ENCODE measurements at places on chromosomes 4 and X. TPM values are rescaled to one million over a fixed set of nuclear protein-coding genes. Genes with fewer than 3 reads are reported as not detected.

The UGT2B17 gene
- total RNA-seq = not detected

The RTL3 gene
- total RNA-seq = not detected

The SYTL5 gene
- 9.7 TPM for total RNA-seq

The PRR32 gene
- total RNA-seq = not detected

DNA sequence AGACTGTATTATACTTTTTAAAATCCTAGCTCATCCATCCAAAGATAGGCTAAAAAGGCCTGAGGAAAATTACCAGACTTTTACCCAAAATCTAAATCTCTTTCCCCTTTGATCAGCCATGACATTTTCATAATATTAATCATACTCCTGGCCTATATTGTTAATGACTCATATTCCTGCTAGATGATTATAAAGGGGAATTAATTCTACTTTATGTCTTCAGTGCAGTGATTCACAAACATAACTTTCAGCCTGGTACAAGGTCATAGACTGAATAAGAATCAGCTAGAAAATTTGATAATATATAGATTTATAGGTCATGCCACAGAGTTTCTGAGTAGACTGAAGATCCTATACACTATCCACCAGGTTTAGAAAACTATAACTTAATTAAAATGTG lies 1905.4 kb downstream of the C4orf33 start:
- no peak overlapping the region for H3K27ac ChIP-seq
- H3K4me1 ChIP-seq = no peaks in the 10 kb centered on the region
- H3K4me3 ChIP-seq = no peak overlapping the region
- DNase-seq = no peak

DNA sequence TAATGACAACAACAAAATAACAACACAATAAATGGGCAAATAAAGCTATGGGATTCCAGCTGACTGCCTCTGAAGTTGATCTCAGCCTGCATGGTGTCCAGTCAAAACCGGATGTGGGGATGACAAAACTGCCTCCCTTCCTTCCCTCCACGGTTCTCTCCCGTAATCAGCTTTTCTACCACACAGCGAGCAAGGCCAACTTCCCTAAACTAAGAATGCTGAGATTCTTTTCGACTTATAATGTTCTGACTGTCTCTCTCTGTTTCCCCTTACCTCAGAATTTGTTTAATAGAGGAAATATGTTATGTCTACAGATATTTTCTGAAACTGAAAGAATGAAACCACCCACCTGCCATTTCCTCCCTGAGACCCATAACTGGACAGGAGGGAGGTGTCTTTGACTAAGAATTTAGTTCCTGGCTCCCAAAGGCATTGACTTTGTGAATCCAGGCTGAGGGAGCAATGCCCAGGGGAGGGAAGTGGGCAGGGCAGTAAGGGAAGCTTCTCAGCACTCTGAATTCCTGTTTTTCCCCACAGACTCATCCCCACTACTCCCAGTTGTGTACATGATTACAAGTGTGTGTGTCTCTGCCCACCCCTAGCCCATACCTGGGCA lies 1.0 kb upstream of the TLR1 start:
- H3K27me3 ChIP-seq = no peaks in the 10 kb centered on the region
- peak overlapping the region; percentile 9 for H3K4me3 ChIP-seq
- H3K27ac ChIP-seq = peak overlapping the region; percentile 63
- peaks cover 11% of the 10 kb centered on the region for H3K36me3 ChIP-seq
- peaks cover 26% of the 10 kb centered on the region for H3K4me1 ChIP-seq
- no peak for DNase-seq

GRCh38 chr4:142085513-142086292 lies 449.3 kb downstream of the IL15 start:
- no peak overlapping the region for H3K4me3 ChIP-seq
- no peaks in the 10 kb centered on the region for H3K27me3 ChIP-seq
- H3K36me3 ChIP-seq = no peaks in the 10 kb centered on the region
- H3K4me1 ChIP-seq = peaks cover 5% of the 10 kb centered on the region

DNA sequence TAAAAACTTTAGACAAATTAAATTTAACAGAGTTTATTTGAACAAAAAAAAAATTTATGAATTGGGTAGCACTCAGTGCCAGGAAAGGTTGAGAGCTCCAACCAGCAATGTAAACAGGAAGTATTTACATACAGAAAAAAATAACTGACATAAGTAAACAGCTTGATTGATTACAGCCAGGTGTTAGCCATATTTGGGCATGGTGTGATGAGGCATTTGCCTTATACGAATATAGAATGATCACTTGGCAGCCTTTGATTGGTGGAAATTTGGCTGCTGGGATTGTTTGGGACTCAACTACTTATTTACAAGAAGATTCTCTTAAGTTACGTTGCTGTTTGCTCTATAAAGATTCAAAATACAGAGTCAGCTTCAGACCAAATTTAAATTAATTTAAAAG lies 172.0 kb downstream of the ADAM29 start:
- no peak overlapping the region for H3K27ac ChIP-seq
- H3K27me3 ChIP-seq = no peaks in the 10 kb centered on the region
- H3K36me3 ChIP-seq = no peaks in the 10 kb centered on the region
- no peak for DNase-seq
- no peaks in the 10 kb centered on the region for H3K4me1 ChIP-seq

- no peaks in the 10 kb centered on the region for H3K27me3 ChIP-seq
- no peaks in the 10 kb centered on the region for H3K4me1 ChIP-seq
- no peaks in the 10 kb centered on the region for H3K36me3 ChIP-seq
- DNase-seq = no peak
- no peak overlapping the region for H3K27ac ChIP-seq
- no peak overlapping the region for H3K4me3 ChIP-seq
These were observed 305.5 kb upstream of the EMCN start for GRCh38 chr4:100823066-100823992.

DNA sequence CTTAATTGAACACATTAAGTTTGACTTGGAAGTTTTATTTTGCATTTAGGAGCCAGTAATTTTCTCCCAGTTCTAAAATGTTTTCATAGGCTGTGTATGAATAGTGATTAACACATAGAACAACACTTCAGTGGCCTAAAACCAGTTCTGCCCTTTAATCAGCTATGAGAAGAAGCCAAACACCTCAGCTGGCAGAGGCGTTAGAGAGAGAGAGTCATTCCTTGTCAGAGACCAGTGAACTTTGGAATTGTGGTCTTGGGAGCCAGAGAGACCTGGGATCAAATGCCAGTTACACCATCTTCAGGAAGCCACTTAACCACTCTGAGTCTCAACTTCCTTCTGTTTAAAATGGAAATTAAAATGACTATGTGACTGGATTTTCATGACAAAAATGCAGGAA lies 39.3 kb upstream of the PRPS2 start:
- no peak for DNase-seq
- H3K27me3 ChIP-seq = no peaks in the 10 kb centered on the region
- no peak overlapping the region for H3K27ac ChIP-seq
- H3K4me1 ChIP-seq = no peaks in the 10 kb centered on the region
- H3K4me3 ChIP-seq = no peak overlapping the region

- H3K27me3 ChIP-seq = no peaks in the 10 kb centered on the region
- peaks cover 4% of the 10 kb centered on the region for H3K4me1 ChIP-seq
- peaks cover 3% of the 10 kb centered on the region for H3K36me3 ChIP-seq
- no peak overlapping the region for H3K27ac ChIP-seq
These were observed 36.0 kb downstream of the CDKL5 start for GRCh38 chrX:18461431-18461830.

DNA sequence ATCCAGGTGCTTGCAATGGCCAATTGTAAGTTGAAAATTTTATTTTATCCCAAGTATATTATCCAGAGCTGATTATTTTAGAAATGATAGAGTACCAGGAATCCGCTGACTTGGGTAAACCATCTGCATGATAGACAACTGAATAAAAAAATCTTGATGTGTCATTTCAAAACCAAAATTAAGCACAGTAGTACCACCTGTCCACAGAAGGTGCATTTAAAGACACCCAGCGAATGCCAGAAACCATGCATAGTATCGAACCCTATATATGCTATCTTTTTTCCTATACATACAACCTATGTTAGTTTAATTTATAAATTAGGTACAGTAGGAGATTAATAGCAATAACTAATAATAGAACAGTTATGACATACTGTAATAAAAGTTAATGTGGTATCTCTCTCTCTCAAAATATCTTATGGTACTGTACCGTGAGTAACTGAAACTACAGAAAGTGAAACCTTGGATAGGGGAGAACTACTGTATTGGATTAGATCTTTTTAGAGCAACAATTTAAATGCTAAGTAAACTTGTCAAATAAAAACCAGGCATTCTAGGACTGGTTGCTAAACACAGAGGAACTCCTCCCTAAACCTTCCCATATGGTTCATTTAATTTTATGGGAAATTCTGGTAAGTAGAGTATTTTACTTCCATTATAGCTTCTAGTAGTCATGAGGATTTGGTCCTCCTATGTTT lies 6.2 kb downstream of the NEIL3 start:
- no peak overlapping the region for H3K4me3 ChIP-seq
- no peak for DNase-seq
- H3K36me3 ChIP-seq = no peaks in the 10 kb centered on the region
- H3K27ac ChIP-seq = no peak overlapping the region
- H3K27me3 ChIP-seq = no peaks in the 10 kb centered on the region
- H3K4me1 ChIP-seq = peaks cover 20% of the 10 kb centered on the region
